Adipocyte (in vitro differentiated cells): ENCODE measurements at places on chromosomes 3 and 15.

GRCh38 chr3:194235160-194235559 lies 99.2 kb downstream of the HES1 start:
- DNase-seq = no peak

DNA sequence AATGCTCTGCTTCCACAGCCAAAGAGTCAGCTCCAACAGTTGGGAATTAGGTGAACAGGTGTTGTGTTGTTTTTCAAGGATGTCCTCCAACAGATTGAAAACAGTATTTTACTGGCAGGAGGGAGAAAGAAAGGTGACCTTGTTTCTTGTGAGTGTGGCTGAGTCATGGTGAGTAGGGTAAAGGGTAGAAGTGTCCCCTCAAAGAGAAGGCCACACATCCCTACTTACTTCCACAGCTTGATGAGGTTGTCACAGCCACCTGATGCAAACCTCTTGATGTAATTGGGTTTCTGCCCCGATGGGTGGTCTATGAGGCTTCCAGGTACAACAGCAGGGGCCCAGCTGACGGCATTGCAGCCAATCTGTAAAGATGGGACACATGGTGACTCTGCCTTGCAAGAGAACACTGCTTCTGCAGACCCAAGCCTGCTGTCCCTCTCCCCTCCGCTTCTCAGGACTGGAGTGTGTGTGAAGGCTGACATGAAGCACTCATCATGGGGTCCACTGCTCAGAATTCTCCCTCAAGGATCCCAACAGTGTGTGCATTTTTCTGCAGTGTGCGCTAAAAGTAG lies 12.7 kb upstream of the GHRL start:
- DNase-seq = no peak

DNA sequence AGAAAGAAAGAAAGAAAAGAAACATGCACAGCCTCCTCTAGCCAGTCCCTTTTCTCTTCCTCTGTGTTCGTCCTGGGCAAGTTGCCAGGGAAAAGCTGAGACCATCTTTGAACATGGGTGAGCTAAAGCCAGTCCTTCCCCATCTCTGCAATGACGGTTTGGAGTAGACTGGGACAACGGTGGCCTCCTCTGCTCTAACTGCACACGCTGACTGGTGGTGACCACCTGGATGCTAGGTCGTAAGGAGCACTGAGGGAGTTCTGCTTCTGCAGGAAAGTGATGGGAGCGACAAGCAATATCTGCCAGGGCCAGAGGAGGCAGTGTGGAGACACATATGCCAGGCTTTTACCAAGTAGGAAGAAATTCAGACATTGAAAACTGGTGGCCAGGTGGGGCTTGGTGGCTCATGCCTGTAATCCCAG lies 111.7 kb downstream of the NUP210 start:
- peak; percentile 4 for DNase-seq

DNA sequence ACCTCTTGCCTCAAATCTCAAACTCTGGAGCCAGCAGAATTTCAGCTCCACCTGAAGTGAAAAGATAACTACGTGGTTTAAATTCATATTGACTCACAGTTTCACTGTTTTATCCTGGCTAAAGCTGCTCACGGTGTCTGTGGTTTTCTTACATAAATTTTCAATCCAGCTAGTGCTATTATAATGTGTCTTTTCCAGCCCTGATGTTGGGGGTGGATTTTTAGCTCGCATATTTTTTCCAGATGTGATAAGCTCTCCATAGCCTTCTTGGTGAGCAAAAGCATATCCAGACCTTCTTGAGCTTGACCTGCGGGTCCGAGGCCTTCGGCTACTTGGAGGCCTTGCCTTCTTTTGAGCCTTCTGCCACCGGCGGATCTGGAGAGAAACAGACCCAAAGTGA lies 239.3 kb downstream of the DTWD1 start:
- no peak for DNase-seq

GRCh38 chr3:185153171-185153771 lies 411 bp upstream of the C3orf70 start:
- no peak for DNase-seq

DNA sequence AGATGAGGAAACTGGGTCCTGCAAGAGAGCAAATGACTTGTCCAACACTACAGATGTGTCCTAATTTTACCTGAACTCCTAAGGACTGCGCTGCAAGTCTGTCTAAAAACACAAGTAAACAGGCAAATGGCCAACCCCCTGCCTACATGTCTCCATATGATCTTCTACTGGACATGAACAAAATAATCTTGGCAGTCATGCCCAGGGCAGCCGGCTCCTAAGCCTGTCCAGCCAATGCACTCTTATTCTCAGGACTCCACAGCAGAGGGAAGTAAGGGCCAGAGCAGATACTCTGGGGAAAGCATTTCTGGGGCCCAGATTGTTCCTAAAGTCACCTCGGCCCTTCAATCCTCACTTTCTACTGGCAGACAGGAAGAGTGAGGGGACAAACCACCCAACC lies 10.3 kb downstream of the COLQ start:
- no peak for DNase-seq

GRCh38 chr3:64224826-64225610 lies at the start of gene PRICKLE2:
PRICKLE2 (minus strand) TSS chr3:64225466; CDS start chr3:64198927, 26,539 bp downstream.
- peak; percentile 92 for DNase-seq

DNA sequence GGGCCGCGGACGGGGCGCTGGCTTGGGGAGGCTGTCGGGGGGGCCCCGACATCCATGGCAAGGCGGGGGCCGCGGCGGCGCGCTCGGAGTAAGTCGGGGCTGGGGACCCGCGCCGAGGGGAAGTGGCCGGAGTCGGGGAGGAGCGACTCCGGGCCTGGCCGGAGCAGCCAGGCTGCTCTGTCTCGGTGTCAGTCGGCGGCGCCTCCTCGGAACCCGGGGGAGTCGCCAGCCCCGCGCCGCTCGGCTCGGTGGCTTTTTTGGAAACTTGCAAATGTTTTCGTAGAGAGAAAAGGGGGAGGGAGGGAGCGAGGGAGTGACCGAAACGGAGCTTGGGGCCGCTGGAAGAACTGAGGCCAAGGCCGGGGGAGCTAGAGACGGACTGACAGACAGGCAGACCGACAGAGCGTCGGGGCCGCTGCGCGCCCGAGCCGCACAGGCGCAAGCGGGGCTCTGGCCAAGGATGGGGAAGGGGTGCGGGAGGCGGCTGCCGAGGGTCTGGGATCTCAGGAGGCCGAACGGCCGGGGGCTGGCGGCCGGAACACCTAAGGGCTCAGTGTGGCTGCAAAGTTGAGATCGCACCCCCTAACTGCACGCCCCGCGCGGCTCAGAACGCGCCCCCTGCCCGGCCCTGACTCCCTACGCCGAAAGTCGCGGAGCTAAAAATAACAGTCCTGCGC lies 5.0 kb downstream of the PTH1R start:
- DNase-seq = peak; percentile 82

DNA sequence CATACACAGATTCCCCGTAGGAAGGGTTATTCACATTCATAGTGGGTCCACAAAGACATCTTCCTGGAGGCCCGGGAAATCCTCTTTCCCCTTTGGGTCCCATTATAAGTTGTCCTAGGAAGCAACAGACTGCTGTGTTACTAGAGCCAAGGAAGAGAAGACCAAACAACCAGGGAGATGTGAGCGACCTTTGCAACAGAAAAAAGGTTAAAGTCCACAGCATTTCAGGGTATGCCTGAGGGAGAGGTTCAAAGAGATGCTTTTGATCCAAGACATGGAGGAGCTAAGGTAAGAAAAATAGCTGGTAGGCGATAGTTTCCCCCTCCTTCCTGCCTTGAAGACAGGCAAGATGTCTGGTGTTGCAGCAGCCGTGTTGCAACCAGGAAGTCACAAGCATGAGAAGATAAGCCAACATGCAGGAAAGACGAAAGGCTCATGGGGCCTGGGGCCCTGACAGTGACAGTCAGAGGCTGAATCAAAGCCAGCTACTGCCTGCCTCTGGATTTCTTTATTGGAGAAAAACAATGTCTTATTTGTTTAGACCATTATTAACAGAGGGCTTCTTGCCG lies 30.9 kb downstream of the EAF1 start:
- DNase-seq = no peak

DNA sequence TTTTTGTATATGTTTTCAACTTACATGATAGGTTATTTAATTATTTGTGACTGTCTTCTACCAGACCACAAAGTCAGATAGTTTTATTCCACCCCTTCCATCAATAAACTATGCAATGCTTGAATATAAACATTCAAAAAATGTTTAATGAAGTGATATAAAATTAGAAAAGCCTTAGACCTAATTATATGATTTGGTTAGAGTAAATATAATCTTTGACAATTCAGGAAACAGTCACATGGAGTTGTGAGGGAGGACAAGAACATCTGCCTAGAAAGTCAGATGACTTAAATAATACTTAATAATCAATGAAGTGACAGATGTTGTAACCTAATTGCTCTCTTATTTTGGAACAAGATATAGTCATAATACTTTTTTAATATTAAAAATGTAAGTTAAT lies 710.3 kb downstream of the ZBBX start:
- no peak for DNase-seq

DNA sequence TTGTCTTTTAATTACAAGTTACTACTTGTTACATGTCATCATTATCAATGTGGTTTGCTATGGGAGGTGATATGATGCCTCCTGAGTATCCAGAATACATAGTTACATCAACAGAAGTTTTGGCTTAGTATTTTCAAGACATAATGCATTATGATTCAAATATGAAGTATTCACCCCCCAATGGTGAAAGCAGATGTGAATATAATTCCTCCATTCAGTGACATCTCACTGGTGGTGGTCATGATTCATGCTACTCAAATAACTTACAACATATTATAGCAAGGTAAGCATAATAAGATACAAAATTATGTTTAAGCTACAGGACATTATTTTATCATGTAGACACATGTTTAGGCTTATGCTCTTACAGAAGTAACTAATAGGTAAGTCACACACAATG lies 34.9 kb upstream of the TTBK2 start:
- DNase-seq = peak; percentile 51

DNA sequence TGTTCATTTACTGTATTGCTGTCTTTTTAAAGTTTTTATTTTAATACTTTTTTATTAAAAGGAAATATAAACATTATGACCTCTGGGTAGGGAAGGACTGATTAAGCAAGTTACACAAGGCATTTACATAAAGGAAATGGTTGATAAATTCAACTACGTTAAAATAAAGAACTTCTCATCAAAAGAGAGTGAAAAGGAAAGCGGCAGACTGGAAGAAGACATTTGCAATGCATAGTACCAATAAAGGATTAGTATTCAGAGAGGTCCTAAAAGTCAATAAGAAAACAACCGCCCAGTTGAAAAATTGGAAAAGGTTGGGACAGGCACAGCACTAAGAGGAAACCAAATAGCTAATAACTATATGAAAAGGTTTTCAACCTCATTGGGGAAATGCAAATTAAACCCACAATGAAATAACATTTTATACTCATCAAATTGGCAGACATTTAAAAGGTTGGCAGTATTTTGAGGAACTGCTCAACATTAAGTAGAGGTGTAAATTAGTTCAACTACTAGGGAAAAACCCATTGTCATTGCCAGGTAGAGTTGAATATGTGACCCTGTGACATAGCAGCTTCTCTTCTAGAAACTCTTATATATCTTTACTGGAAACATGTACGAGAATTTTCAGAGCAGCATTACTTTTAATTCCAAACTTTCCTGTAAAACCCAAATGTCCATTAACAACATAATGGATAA lies 9.5 kb downstream of the PDE8A start:
- no peak for DNase-seq

GRCh38 chr3:32045091-32045915 lies 61.1 kb upstream of the GPD1L start:
- DNase-seq = peak; percentile 82

GRCh38 chr3:130316169-130316568 lies 29.3 kb upstream of the COL6A5 start:
- DNase-seq = peak; percentile 15

DNA sequence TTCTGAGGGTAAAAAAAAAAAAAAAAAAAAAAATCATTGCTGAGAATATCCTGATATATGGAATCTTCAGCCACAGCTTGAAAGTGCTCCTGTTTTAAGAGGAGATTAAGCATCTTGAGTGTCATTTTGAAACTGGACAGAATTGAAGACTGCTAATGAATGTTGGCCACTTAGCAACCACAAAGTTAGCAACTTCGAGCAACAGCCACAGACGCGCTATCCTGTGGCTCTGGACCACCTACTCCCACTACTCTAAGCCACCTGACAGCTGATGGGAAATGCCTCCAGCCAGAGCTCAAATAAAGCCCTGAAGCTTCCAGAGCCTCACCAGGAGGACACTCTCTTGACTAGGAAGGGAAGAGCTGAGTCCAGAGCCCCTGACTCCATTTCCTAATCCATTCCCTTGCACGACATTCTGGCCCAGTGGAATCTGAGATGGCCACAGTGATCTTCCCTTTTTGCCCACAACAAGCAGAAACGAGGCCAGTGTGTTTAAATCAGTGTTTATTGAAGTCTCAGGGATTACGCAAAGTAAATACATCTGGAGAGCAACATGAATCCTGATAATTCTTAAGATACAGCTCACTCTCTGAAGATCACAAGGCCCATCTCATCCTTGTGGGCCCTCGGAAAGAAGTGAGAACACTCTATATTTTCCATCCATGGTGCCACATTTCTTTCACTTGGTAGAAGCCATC lies 58.6 kb downstream of the TMEM212 start:
- peak; percentile 61 for DNase-seq

DNA sequence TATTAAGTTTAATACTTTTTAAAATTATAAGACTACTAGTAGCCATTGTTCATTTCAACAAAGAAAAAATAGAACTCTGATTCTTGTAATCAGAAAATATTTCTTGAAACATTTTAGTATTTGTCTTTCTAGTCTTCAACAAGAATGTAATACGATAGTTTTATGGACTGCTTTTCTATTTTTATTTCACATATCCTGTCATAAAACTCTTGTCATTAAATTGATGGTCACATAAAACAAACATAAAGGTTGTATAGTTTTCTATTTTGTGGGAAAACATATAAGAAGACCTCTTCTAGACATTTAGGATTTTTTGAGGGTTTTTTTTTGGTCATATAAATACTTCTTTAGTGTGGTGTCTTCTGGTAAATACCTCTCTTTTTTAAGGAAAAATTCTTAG lies 62.4 kb downstream of the ATP2C1 start:
- no peak for DNase-seq

GRCh38 chr3:127043731-127044510 lies 61.0 kb downstream of the PLXNA1 start:
- DNase-seq = no peak

- peak; percentile 82 for DNase-seq
Observed at GRCh38 chr15:36501063-36501678, 78.3 kb upstream of the CDIN1 start.

DNA sequence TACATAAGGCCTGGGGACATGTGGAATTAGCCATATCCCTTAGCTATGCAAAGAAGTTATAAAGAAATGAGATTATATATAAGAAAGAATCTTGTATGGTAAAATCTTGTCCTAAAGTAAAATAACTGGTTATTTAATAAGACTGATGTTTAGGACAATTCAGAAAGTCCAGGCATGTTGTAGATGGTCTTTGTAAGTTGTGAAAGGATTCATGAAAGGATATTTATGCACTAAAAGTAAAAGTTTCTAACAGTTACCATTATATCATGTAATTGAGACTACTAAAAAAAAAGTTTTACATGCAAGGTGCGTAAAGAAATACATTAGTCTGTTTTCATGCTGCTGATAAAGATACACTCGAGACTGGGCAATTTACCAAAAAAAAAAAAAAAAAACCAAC lies 146.3 kb downstream of the FMN1 start:
- DNase-seq = no peak

GRCh38 chr3:15345608-15346137 lies 13.3 kb upstream of the SH3BP5 start:
- DNase-seq = no peak
